ENCODE measurements at places on chromosomes 11 and 22.

DNA sequence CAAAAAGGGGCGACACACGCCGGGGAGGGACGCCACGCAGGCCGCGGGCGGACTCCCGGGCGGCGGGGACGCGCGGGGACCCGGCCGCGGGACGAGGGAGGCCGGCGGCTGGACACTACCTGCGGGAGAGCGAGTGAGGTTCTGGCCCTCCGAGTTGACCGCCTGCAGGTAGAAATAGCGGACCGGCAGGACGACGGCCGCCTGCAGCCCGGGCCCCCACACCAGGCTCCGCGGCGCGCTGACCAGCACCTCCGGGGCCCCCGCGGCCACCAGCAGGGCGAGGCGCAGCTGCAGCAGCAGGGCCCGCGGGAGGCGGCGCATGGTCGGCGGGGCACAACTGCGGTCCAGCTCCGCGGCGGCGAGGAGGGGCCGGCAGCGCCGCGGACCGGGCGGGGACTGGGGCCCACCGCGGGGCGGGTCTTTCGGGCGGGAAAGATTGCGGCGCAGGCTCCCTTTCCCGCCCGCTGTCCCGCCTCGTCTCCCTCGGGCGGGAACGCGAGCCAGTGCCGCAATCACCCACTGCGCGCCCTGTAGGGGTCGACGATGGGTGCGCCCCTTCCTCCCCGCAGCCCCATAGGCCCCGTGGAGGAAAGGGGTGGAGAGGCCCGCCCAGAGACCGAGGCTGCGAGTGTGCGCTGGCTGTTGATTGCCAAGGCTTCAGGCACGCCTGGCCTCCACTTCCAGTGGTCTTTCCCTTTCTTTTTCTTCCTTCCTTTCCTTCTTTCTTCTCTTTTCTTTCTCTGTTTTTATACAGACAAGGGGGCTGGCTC is at the start of gene POGLUT3:
POGLUT3 (minus strand) TSS at position 339 of the 770 bp plus-strand sequence; CDS start at position 321, 18 bp downstream.
- DNase-seq, result peak; percentile 77

- DNase-seq, result peak; percentile 61
Observed at GRCh38 chr11:69005183-69005630, 7.8 kb downstream of the MRGPRF start.

DNA sequence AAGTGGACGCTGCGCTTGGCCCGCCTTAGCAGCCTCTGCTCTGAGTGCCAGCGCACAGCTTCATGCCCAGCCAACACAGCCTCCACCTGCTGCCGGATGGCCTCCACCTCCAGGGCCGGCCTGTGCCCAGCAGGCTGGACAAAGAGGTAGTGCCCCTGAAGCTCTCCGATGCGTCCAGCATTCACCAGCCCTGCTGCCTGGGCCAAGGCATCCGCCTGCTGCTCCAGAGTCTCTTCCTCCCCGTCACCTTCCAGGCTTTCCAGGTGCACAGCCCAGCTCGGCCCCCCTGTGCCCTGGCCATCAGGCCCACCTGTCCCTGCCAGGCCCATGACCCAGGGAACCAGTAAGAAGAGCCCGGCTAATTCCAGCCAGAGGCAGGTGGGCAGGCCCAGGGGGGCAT is 2.5 kb downstream of the PCSK7 start:
- peak; percentile 69 for DNase-seq

DNA sequence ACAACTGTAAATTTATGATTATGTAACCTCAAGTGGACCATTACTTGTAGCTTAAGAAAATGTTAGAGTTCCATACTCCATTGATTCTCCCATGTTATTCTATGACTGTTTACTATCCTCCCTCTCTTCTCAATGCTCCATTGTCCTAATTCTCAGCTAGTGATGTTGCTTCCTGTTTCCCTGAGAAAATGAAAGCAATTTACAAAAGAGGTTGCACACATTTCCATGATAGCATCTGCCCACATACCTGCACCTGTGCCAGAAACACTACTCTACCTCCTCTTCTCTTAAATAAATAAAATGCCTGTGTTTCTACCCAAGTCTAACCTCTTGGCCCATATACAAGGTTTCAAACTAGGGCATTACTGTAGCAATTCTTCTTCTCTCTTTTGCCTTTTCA is 1620.9 kb downstream of the FAM181B start:
- no peak for DNase-seq

DNA sequence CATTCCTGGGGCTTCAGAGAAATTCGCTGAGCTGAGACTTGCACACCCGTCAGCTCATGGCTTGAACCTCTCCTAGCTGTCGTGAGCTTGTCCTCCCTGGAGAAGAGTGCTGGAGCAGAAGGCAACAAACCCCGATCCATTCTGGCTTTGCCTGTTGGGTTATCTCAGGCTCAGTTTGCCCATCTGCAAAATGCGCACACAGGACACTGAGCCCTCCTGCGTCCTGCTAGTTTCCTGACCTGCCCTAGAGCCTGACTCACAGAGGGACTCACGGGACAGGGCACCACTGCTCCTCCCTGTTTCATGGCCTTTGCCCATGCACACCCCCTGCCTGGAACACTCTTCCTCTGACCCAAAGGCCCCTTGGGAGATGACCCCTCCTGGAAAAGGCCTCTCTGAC is 365.0 kb downstream of the MN1 start:
- no peak for DNase-seq

DNA sequence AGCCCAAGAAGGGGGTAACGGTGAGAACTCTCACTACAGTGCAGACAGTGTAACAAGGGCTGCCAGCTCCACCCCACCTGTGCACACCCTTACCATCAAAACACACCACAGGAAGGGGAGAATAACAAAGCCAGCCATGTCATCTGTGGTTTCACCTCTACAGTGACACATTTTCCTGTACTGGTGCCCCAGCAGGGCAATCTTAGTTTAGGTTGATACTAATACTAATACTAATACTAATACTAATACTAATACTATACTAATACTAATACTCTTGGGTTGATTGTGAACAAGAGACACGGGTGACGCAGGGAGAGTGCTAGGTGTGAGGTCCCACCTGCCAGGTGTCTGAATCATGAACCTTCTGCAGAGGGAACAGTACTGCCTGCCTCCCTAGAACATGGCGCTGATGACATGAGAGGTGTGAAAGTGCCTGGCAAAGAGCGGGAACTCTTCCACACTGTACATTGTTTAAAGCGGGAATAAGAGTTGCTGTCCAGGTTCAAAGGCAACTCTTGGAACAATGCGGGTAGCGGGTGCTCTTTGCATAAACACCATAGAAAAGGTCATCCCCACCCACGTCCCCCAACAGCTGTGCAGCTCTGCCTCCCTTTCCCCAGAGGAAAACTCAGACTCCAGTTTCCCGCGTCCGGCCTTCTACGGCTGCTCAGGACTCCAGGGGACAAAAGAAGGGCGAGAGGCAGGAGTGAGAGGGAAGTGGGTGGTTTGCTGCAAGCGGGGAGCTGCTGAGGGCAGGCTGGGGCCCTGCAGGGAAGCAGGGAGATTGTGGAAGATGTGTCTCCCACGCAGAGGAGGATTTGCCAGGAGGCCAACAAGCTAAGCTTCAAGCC is 25.0 kb upstream of the TMPRSS4 start:
- peak; percentile 41 for DNase-seq

- DNase-seq, result no peak
Observed at GRCh38 chr11:128749974-128750373, 56.1 kb downstream of the FLI1 start.

DNA sequence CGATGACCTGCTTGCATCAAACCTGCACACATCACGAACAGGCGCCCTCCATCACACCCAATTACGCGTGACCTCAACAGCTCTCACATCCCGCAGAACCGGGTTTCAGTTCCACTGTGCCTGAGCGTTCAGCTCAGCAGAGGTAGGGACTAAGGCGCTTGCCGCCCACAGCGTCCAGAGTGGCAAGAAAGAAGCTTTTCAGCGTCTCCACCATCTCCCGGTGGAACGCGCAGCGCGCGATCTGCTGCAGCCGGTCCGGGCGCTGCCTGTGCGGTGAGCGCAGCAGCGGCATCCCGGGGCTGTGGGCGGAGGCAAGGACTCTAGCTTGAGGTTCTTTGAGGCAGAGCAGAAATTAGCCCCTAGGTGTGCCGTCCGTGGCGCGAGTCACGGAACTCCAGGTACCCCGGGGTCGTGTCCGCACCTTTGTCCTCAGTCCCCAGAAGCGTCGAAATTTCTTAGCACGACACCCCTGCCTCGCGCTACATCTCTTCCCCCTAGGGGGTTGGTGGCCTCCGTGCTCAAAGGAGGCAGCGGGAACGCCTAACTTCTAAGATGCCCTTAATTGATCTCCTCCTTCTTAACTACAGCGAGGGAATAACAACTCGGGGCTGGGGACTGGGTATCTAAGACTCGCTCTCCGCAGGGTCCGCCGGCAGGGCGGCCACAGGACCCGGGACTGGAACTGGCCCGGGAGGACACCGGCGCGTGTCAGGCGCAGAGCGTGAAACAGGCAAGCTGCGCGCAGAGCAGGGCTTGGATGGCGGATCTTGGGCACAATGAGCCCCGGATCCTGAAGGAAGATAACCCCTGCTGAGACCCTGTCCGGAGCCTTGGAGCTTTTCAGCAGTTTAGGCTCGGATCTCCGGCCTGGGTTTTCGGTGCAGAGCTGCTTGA is 1.7 kb upstream of the CALCA start:
- DNase-seq, result no peak

- no peak for DNase-seq
Observed at GRCh38 chr11:75022296-75022695, 33.6 kb downstream of the NEU3 start.

GRCh38 chr11:20110908-20111669 is 49.2 kb downstream of the DBX1 start:
- DNase-seq, result no peak

- no peak for DNase-seq
Observed at GRCh38 chr22:17120281-17120680, 879 bp downstream of the TMEM121B start.

- no peak for DNase-seq
Observed at GRCh38 chr22:23823331-23823791, 15.4 kb downstream of the DERL3 start.

GRCh38 chr22:24370401-24370800 is 57.0 kb upstream of the ADORA2A start:
- DNase-seq, result no peak
